ENCODE measurements at places on chromosomes 12 and 14.

DNA sequence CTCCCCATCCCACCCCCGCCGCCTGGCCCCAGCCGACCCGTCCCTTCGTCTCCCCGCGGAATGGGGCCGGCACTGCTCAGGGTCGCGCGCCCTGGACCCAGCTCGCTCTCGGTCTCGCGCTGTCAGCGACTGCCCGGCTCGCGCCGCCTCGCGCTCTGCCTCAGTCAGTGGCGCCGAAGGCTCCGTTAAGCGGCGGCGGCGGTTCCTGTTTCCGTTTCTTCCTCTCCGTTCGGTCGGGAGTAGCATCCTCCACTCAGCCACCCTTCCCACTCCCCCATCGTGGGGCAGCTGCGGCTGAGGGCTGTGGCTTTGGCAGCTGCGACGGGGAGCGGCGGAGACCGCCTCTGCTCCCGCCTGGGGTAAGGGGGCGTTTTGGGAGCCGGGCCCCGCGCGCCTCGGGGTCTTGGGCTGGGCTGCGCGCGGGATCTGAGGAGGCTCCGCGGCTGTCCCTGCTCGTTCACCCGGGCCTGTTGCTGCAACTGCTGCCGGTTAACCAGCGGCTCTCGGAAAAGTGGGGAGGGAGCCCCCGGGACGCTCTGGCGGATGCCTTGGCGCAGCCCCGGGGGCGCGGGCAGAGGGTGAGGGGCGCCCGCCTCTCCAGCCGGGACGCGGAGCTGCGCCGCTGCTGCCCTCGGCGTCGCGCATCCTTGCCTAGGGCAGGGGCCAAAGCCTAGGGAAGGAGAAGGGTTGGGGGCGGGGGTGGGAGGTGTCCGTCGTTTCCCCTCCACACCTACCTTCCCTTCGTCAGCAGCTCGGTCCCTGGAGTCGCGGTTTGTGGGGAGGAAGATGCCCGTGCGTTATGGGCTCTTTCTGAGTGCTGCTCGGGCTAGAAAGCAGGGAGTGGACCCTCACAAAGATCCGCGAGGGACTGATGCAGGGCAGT is 567 bp downstream of the FUT8 start:
- DNase-seq, result peak; percentile 82

DNA sequence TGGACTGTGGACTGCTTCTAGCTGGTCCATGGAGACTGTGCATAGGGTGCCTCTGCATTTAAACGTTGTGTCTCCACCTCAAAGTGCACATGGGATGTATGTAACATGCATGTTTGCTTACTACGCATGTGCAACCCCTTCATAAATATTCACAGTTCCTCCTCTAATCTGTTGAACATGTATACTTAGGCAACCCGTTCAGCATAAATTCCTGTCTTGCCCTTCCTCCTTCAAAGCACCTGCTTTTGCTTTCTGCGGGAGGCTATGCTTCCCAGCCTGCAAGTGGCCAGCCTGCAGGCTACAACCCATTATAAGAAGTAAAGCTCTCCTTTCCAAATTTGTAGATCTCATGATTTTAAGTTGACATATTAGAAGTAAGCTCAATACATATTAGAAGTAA is 33.0 kb upstream of the OVCH1 start:
- no peak for DNase-seq

GRCh38 chr14:61453103-61453767 is 131.9 kb downstream of the PRKCH start:
- no peak for DNase-seq

DNA sequence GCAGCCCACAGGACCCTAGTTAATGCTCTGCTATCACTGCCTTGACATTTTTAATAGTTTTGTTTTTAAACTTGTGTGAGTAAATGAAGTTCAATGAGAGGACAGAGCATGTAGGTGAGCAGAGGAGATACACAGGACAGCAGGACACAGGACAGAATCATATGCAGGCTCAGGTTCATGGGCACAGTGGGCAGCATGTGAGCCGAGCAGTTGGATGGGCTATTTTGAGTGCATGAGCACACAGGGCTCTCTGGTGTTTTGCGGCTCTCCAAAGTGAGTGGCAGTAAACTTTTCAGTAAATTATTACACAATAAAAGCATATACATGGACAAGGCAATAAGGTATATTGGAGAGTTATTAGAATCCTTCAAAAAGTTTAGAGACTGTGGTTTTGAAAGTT is 189.7 kb upstream of the OR4E1 start:
- no peak for DNase-seq

- no peak for DNase-seq
These were observed 5.7 kb downstream of the DPF3 start for GRCh38 chr14:72888192-72888591.
